Tibial artery (tissue), 4 donors: ENCODE measurements at places on chromosomes 7 and 10.

GRCh38 chr10:71622154-71622526 is 97.4 kb downstream of the C10orf105 start:
- DNase-seq: peak; percentile 79

DNA sequence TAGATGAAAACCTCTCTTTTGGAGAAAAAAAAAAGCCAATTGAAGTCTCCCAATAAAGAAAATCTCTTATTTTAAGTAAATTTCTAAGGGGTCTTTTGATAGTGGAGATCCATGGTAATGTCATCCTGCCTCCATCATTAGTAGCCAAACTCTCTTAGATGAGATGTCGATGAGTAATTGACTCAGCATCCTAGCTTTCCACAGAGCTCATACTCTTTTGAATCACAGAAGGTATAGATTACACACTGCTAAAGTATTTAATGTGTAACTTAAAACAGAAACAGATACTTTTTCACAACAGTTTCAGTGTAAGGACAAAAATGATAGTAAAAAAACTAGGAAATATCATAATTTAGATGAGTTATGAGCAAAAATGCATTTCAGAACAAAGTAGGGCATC is 19.4 kb downstream of the MAGI2 start:
- DNase-seq: no peak

DNA sequence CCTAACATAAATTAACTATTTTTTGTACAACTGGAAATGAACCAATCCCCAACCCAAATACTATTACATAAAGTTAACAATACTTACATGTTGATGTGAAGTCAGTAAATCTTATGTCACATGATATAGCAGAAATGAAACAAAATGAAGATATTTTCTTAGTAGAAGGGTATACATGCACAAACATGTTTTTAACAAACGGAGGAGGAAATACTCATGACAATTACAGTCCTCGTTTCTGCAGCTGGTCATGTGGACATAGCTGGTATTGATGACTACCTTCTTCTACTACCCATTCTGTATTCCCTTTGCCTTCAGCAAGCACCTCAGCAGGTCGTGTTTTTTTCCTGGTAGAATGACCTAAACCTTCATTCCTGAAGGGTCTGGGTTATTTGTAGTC is 252.3 kb downstream of the HTR7 start:
- no peak for DNase-seq

- no peak for DNase-seq
Observed at GRCh38 chr7:100208911-100209408, 10.8 kb upstream of the PVRIG start.

GRCh38 chr10:119370111-119370741 is 162.9 kb downstream of the GRK5 start:
- no peak for DNase-seq

DNA sequence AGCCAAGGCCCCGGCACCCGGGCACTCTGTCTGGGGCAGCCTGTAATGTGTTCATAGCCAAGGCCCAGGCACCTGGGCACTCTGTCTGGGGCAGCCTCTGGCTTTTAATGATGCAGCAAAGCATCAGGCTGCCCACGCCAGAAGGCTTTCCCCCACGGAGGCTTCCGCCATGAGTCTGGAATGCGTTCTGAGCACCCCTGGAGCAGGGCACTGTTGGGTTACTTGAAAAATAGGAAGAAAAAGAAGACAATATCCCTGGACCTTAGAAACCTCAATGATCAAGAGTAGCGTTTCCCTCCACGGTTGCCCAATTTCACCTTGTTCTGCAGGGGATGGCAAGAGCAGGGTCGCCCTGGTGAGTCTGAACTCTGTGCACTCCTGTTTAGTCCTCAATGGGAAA is 565.0 kb downstream of the PTPRN2 start:
- DNase-seq: peak; percentile 10

- no peak for DNase-seq
Observed at GRCh38 chr7:120993553-120994191, 5.2 kb downstream of the CPED1 start.

GRCh38 chr10:69801094-69801433 is 642 bp upstream of the COL13A1 start:
- DNase-seq: peak; percentile 82

DNA sequence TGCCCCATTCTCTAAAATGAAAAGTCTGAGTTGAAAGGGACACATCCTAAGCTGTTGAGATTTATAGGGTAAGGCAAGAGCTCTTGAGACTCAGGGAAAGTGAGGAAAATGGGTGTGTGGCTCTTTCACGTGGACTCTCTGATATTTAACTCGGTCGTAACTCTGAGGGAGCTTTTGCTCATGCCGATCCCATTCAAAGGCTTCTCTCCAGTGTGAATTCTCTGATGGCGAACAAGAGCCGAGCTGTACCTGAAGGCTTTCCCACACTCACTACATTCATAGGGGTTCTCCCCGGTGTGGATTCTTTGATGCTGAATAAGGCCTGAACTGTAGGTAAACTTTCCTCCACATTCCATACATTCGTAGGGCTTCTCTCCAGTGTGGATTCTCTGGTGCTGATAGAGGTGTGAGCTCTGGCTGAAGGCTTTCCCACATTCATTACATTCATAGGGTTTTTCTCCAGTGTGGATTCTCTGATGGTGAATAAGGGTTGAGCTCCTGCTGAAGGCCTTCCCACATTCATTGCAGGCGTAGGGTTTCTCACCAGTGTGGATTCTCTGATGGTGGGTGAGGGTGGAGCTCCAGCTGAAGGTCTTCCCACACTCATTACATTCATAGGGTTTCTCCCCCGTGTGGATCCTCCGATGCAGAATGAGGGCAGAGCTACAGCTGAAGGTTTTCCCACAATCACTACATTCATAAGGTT is 10.4 kb downstream of the ZNF3 start:
- no peak for DNase-seq

DNA sequence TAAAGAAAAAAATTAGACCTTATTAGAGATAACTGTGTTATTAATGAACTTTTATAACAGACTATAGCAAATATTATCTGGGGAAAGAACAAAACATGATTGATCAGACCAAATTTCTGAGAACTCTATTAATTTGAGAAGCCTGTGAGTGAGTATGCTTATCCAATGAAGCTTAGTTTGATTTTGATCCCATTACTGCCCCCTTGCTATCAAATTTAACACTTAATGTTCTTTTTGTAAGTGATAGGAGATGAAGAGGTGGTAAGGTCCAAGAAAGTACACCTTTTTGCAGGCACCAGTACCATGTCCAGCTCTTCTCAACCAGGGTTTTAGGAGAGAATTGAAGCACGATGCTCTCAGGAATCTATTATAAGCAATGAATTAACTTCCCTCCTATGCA is 49.9 kb downstream of the ZNF365 start:
- DNase-seq: no peak

DNA sequence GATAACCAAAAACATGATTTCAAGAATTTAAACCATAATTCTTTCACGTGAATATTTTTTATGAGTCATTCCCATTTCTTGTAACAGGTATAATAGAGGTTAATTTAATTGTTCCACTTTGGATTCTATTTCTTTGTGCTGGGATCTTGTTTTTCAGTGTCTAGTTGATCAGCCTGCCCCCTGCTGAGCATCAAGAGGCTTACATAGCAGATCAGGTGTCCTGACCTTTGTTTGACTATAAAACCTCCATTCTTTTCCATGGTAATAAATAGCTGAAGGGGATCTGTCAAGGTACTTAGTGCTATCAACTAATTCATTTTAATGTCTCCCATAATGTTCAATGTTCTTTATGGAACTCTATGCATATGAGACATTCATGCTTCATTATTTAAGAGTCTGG is 4.9 kb downstream of the COL17A1 start:
- DNase-seq: no peak

DNA sequence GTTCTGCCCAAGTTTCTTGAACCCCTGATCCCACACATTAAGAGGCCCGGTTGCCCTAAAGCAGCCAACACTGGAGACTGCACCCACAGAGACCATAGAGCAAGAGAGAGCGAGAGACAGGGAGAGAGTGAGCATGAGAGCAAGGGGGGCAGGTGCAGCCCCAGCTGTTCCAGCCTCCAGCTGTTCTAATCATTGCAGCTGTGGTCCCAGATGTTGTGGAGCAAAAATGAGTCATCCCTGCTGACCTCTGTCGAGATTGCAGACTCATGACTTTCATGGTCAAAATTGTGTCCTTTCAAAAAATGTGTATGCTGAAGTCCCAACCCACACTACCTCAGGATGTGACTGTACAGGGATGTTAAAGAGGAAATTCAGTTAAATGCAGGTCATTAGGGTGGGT is 143.9 kb upstream of the FRMD4A start:
- no peak for DNase-seq

DNA sequence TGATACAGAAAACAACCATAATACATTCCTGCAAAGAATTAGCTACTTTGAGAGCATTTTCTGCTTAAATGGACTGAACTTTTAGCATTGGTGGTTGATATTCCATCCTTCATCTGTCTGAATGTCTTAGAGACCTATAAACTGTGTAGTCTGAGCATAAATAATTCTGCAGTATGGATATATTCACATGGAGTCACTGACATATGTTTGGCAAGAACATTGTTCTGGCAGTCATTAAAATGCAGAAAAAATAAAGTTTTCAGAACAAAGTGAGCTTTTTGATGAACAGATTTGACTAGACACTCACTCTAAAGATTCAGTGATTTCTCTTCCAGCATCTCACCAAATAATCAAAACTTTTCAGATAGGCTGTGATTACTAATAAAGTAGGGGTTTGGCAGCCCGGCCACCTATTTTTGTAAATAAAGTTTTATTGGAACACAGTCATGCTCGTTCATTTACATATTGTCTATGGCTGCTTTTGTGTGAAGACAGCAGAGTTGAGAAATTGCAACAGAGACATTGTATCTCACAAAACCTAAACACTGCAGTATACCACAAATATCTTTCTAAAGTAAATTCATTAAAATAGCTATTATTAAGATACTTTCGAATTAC is 44.1 kb upstream of the RAPGEF5 start:
- DNase-seq: no peak

GRCh38 chr10:95056744-95057363 is 12.4 kb downstream of the CYP2C8 start:
- DNase-seq: no peak

DNA sequence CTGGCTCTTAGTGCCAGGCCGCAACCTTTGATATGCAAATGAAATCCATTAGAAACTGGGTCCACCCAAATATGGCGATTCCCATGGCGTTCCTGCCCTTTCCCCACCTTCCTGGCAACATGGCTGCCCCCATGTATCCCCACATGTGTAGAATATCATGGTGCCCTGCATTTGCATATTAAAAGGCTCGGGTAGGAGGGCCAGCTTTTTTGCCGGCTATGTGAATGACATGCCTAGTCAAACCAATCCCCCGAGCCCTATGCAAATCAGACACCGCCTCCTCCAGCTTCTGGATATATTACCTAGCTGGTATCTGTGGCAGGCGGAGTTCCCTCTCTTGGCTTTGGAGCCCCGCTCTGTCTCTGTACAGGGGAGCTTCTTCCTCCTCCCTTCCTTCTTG is 18.3 kb downstream of the MMS19 start:
- no peak for DNase-seq

GRCh38 chr10:50369931-50370330 is 118.6 kb upstream of the ASAH2 start:
- no peak for DNase-seq

DNA sequence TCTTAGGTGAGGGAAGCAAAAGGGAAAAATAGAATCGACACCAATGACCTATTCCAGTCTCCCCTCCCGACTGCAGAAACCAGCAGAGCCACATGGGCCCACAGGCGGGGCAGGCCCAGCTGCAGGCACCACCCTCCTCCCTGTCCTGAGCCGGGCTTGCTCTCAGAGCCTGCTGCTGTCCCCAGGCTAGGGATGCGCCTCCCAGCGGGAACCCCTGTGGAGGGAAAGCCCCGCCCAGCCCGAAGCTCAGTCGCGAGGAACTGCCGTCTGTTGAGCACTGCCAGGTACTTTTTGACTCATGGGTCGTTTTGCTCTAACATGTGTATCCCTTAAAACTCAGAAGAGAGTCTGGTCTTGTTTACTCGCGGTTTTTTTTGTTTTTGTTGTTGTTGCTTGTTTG is 124.5 kb upstream of the RET start:
- peak; percentile 17 for DNase-seq

DNA sequence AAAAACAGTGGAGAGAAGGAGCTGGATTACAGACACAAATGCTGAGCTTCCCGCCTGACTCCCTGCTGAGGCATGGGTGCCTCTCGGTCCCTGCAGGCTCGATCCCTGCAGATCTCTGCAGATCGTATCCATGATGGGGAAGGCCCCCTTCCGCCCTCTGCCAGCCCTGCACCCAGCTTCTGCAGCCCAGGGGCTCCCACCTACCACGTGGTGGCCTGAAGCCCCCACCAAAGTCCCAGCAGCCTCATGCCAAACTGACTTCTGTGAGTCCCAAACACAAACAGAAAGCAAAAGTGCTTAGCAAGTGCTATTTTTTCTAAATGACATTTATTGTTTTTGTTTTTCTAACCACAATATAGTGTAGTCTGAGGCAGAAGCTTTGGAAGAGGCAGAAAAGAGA is 127.1 kb upstream of the CHST15 start:
- no peak for DNase-seq

- no peak for DNase-seq
Observed at GRCh38 chr10:82609845-82610244, 734.9 kb downstream of the NRG3 start.

- DNase-seq: no peak
Observed at GRCh38 chr10:52632591-52632990, 140.0 kb downstream of the MBL2 start.

GRCh38 chr10:22629852-22630233 is 84.5 kb downstream of the PIP4K2A start:
- no peak for DNase-seq

- no peak for DNase-seq
Observed at GRCh38 chr10:114862456-114862855, 40.9 kb downstream of the FHIP2A start.

DNA sequence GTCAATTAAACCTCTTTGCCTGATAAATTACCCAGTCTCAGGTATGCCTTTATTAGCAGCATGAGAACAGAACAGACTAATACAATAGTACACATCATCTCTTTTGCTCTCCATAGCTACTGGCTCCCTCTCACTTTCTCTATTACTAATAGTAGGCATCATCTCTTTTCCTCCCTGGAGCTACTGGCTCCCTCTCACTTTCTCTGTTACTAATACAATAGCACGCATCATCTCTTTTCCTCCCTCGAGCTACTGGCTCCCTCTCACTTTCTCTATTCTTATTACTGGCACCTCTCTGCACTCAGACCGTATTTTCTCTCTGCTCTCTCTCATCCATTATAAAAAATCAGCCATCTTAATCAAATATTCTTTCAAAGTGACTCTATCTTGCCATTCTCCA is 37.1 kb downstream of the SLC25A13 start:
- DNase-seq: no peak

DNA sequence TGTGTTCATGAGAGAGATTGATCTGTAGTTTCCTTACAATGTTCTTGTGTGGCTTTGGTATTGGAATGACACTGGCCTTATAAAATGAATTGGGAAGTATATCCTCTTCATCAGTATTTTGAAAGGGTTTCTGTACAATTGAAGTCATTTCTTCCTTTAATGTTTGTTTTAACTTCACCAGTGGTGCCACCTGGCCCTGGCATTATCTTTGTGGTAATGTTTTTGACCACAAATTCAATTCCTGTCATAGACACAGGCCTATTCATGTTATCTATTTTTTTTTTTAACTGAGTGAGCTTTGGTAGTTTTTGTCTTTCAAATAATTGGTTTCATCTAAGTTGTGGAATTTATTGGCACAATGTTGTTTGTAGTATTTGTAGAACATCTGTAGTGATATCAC is 127.7 kb downstream of the CDK14 start:
- no peak for DNase-seq

GRCh38 chr10:45416603-45417002 is 42.6 kb downstream of the ALOX5 start:
- DNase-seq: no peak

- DNase-seq: no peak
Observed at GRCh38 chr7:88688222-88688621, 71.3 kb upstream of the ZNF804B start.
